ENCODE measurements at places on chromosomes 7 and 10.

DNA sequence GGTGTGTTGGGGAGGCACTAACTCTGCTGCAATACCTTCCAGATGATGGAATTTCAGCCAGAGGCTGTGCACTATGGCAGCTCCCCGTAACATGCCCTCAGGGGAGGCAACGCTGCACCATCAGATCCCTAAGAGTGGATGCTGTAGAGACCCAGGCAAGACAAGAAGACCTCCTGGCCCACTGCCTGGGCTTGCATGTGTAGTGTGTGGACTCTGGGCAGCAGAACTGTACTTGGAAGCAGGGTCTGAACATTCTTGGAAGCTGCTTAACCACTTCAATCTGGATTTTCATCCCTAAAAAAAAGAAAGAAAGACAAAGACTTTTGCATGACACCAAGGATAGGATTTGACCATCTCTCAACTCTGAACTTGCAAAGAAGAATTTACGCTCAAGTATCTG lies 297.5 kb upstream of the NRP1 start:
- no peak for DNase-seq

DNA sequence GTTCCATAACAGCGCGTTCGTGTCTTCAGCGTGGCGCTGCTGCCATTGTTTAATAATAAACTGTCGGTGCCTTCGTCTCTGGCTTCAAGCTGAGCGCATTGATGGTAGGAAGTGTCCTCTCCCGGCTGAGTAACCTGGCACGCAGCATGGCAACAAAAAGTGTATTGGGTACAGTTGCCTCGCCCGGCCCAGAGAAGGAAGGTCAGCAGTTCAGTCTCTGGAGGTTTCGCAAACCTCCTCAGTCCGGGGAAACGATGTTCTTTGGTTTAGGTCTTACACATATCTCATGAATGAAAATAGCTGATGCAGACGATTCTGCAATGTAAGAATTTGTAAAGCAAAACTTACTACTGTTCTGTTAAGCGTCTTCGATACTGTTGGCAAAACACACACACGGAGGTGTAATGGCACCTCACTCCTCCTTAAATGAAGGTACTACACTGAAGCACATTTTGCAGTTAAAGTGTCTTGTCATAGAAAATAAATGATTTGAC lies 739 bp upstream of the CCDC186 start:
- DNase-seq: no peak

DNA sequence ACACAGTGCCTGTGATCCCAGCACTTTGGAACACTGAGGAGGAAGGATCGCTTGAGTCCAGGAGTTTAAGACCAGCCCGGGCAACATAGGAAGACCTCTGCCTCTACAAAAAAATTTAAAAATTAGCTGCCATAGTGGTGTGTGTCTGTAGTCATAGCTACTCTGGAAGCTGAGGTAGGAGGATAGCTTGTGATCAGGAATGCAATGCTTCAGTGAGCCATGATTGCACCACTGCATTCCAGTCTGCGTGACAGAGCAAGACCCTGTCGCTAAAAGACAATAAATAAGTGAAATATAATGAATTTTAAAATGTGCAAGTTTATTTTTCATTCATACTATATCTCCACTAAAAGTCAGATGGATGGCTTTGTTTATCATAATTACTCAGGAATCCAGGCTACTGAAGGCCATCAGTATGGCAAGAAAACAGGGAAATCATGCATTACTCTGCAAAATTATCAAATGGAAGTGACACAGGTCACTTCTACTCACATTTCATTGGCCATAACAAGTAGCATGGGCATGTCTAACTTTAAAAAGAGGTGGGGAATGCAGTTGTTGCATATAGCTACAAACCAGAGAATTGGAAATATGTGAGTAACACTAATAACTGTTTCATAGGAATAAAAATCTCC lies 32.9 kb upstream of the FAM3C start:
- DNase-seq: no peak

- DNase-seq: no peak
These were observed 427.4 kb downstream of the PTPRN2 start for GRCh38 chr7:158160199-158160598.

DNA sequence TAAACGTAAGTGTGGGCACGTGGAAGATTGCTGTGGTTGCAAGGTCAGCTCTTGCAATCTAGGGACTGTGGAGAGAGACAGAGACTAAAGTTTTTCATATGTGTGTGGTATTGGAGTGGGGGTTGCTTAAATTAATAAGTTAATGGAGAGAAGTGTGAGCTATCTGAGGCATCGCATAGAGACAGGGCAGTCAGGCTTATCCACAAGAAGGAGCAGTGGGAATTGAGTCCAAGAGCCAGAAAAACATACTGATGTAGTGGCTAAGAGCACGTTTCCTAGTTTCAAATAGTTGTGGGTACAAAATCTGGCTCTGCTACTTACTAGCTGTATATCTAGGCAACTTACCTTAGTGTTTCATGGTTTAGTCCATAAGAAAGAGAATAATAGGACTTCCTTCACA lies 65.8 kb downstream of the SORCS3 start:
- no peak for DNase-seq

- DNase-seq: peak; percentile 11
These were observed 160.2 kb downstream of the JAZF1 start for GRCh38 chr7:28020302-28020940.

GRCh38 chr10:44010873-44011602 lies 362.4 kb upstream of the ZNF32 start:
- DNase-seq: peak; percentile 4

DNA sequence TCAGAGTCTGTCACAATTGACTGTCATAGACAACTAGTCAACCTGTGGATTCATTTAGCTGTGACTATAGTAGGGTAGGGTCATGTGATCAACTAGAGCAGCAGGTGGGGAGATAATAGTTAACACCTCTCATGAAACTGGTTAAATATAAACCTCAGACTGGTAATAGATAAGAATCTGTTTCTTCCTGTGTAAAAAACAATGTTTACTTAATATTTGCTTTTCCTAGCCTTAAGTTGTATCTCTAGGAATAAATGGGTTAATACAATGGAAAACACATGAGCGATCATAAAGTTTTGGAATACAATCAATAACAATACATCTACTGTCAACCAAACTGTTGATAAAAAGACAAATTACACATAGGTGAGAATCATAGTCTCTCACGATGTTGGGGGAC lies 43.4 kb upstream of the ITGB8 start:
- no peak for DNase-seq

GRCh38 chr7:157627033-157627432 lies 290.2 kb downstream of the DNAJB6 start:
- no peak for DNase-seq

- no peak for DNase-seq
These were observed 55.7 kb downstream of the CSTF2T start for GRCh38 chr10:51643734-51644133.

- no peak for DNase-seq
These were observed 189.9 kb upstream of the PRSS58 start for GRCh38 chr7:142447762-142448161.

DNA sequence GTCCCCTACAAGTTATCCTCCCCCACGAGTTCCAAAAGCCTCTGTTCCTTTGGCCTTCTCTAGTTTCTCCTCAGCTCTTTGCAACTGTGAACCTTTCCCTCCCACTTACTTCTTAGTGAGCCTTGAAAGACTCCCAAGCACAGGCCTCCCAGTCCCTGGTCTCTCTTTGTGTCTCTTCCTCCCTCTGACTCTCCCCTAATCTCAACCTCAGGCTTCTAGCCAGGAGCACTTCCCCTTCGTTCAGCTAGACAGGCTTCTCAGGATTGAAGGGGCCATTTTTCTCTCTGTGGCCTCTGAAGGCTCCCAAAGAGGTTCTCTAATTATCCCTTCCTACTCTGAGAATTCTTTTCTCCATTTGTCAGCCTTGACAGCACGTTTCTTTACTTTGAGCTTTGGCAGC lies 50.2 kb upstream of the PHYHIPL start:
- DNase-seq: no peak

DNA sequence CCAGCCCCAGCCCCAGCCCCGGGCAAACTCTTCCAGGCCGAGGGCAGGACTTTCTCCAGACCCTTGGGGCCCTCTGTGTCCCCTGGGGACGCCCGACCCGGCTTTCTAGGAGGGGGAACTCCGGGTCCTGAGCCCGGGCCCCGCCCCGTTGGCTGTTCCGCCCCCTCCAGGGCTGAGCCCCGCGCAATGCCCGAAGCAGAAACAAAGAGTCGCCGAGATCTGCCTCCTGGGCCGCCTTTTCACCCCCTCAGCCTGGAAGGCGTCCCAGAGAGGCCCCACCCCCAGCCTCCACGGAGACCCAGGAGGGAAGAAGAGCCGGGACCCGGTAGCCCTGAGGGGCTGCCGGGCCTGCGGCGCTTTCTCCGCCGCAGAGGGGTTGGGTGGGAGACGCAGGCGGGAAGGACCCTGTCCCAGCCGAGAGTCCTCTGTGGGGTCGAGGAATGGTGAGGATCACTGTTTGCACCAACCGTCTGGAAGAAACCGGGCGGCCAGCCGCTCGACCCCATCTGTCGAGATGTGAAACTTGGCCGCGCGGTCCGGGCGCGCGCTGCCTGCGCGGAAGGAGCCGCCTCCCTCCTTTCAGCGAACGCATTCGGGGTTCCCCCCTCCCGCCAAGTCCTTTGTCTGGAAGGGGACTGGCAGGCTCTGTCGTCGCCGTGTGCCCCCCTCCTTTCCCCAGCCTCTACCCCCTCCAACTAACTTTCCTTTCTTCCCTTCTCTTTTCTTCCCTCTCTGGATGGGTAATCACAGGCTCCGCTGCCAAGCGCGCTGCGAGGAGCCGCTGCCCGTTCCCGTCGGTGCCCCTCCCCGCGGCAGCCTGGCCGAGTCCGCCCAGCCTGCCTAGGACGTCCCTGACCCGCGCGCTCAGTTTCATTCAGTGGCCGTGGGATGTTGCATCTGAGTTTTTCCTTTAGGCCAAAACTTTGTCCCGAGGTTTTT lies 10.2 kb downstream of the EN2 start:
- DNase-seq: no peak
